ENCODE measurements at places on chromosomes 13 and 19. TPM values are rescaled to one million over a fixed set of nuclear protein-coding genes. Genes with fewer than 3 reads are reported as not detected.

Gene B3GNT8
- 2.2 TPM for total RNA-seq

Gene VSTM1
- not detected for total RNA-seq

Gene TLE6
- total RNA-seq: 4.5 TPM

Gene CSNK1A1L
- total RNA-seq: not detected

Gene ZIM2
- not detected for total RNA-seq

Gene CD70
- total RNA-seq: not detected

Gene GADD45GIP1
- total RNA-seq: 31.3 TPM

Gene C19orf85
- not detected for total RNA-seq

Gene ZNF98
- under 0.01 TPM for total RNA-seq

Gene ANKLE1
- total RNA-seq: 1.3 TPM

Gene ZNF708
- total RNA-seq: 6.0 TPM

Gene PROSER3
- total RNA-seq: 2.2 TPM

Gene ATP13A1
- 30.7 TPM for total RNA-seq

Gene CPT1C
- 16.9 TPM for total RNA-seq

Gene LPAR2
- 0.47 TPM for total RNA-seq

Gene ZNF534
- total RNA-seq: not detected

Gene FGF14
- not detected for total RNA-seq

Data from endothelial cell of coronary artery (primary cell).